Kidney (tissue), 22 donors: ENCODE measurements at places on chromosomes 13 and 19. TPM values are rescaled to one million over a fixed set of nuclear protein-coding genes. Genes with fewer than 3 reads are reported as not detected.

GRCh38 chr19:24054044-24054935 lies 32.7 kb upstream of the ZNF254 start:
- H3K27ac ChIP-seq, result no peak overlapping the region
- H3K4me1 ChIP-seq, result no peaks in the 10 kb centered on the region
- peaks cover 55% of the 10 kb centered on the region for H3K36me3 ChIP-seq
- no peak for DNase-seq
- H3K27me3 ChIP-seq, result no peaks in the 10 kb centered on the region
- no peak overlapping the region for H3K4me3 ChIP-seq

- no peak overlapping the region for H3K4me3 ChIP-seq
- no peaks in the 10 kb centered on the region for H3K36me3 ChIP-seq
- no peaks in the 10 kb centered on the region for H3K27me3 ChIP-seq
- DNase-seq, result no peak
- no peak overlapping the region for H3K27ac ChIP-seq
These were observed 549.5 kb upstream of the ARGLU1 start for GRCh38 chr13:107117327-107118012.

DNA sequence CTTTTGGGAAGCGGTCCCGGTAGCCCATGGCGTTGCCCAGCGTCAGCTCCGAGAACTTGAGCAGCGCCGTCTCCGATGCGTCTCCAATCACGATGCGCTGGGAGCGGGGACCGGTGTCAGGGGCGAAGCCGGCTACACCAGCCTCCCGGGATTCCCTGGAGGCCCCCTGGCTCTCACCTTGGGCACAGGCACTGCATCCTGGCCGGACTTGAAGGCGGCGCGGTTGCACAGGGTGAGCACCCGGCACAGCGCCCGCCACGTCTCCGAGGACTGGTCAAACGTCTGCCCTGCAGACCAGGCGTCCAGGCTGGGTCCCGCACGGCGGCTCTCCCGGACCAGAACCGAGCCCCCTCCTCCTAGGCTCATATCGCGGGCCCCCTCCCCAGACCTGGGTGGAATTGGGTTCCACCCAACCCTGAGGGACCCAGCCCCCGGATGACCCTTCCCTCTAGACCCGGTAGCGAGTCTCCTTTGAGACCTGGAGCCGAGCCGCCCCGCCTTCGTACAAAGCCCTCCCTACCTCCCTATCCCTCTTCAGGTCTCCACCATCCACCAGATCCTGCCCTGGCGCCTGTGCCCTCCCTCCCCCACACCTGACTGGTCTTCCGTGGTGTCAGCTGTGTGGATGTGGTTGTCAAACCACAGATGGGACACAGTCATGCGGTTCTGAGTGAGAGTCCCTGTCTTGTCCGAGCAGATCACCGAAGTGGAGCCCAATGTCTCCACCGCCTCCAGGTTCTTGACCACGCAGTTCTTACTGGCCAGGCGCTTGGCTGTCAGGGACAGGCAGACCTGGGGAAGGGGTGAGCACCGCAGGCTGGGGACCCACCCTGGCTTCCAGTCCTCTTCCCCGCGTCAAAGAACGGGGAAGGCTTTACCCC lies 4.8 kb downstream of the ATP4A start:
- H3K27me3 ChIP-seq, result peaks cover 3% of the 10 kb centered on the region
- no peaks in the 10 kb centered on the region for H3K36me3 ChIP-seq
- DNase-seq, result no peak

- DNase-seq, result no peak
- H3K36me3 ChIP-seq, result no peaks in the 10 kb centered on the region
- no peaks in the 10 kb centered on the region for H3K27me3 ChIP-seq
- no peak overlapping the region for H3K4me3 ChIP-seq
These were observed 122.9 kb downstream of the TSHZ3 start for GRCh38 chr19:31226151-31226935.

- H3K4me3 ChIP-seq, result no peak overlapping the region
- no peaks in the 10 kb centered on the region for H3K27me3 ChIP-seq
- no peak overlapping the region for H3K27ac ChIP-seq
- DNase-seq, result no peak
- no peaks in the 10 kb centered on the region for H3K4me1 ChIP-seq
These were observed 176.9 kb downstream of the KDM4B start for GRCh38 chr19:5145521-5146511.

DNA sequence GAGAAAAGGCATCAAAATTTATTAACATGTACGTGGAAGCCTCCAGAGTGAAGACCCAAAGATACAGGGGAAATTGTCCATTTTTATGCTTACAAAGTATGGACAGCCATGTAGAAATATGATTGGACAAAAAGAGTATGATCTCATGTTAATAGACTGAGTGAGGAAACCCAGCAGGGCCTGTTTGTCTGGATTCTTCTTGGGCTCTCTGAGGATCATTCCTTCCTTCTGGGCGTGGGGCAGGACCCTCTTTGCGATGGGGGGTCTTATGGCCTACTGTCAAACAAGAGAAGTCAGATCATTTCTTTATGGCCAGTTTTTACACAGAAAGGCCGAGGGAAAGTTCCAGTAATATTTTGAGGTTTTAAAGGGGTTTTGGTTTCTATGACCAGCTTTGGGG lies 110.8 kb downstream of the ESD start:
- DNase-seq, result no peak
- no peak overlapping the region for H3K27ac ChIP-seq
- no peak overlapping the region for H3K4me3 ChIP-seq
- H3K27me3 ChIP-seq, result no peaks in the 10 kb centered on the region

The TMIGD2 gene
- total RNA-seq, result 0.47 TPM

DNA sequence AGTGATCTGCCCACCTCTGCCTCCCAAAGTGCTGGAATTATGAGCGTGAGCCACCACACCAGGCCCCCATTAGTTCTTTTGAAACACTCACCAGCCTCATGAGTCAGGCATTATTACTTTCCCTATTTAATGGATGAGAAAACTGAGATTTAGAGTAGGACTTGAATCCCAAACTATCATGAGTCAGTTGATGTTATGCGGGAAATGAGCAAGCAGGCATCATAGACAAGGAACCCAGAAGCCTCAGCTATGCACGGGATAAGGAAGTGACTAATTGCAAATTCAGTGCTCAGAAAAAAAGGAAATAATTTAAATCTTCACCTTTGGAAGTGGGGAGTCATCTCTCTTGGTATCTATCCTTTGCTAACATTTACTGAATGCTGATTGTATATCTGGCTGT lies 217.5 kb downstream of the ABCC4 start:
- H3K36me3 ChIP-seq, result no peaks in the 10 kb centered on the region
- H3K4me1 ChIP-seq, result no peaks in the 10 kb centered on the region
- H3K27me3 ChIP-seq, result no peaks in the 10 kb centered on the region
- no peak for DNase-seq

- no peak overlapping the region for H3K4me3 ChIP-seq
- no peaks in the 10 kb centered on the region for H3K27me3 ChIP-seq
- H3K36me3 ChIP-seq, result no peaks in the 10 kb centered on the region
- no peaks in the 10 kb centered on the region for H3K4me1 ChIP-seq
These were observed 1464.5 kb upstream of the SLC10A2 start for GRCh38 chr13:104530741-104531140.

DNA sequence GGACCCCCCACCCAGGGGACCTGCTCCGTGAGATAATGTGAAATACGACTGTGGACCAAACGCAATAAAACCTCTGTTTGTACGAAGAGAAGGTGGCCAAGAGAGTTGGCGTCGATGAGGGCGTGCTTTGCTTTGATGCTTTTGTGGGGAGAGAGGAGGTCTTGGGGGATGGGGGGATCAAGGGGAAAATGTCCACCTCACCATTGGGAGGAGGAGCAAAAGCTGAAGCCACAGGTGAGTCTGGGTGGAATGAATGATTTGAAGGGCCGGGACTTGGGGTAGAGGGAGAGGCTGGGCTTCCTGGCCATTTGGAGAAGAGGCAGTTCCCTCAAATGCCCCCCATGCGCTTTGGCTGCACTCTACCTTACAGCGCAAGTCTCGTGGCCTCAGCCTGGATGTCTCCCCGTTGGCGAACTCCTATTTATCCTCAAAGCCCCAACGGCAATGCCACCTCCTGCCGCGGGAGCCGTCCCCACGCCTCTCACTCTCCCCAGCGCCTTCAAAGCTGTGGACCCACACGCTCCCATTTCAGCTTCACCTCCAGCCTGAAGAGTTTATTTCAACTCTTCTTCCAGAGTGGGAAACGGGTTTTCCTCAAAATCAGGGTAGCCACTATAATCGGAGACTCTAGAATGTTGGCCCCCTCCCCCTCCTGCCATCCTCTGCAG lies 795 bp upstream of the ABCA7 start:
- H3K4me3 ChIP-seq, result no peak overlapping the region
- H3K27ac ChIP-seq, result no peak overlapping the region
- peaks cover 9% of the 10 kb centered on the region for H3K4me1 ChIP-seq
- H3K27me3 ChIP-seq, result no peaks in the 10 kb centered on the region

The MAU2 gene
- 69.8 TPM for total RNA-seq

GRCh38 chr13:41224113-41225110 lies 30.0 kb upstream of the KBTBD7 start:
- H3K4me3 ChIP-seq, result no peak overlapping the region
- no peaks in the 10 kb centered on the region for H3K36me3 ChIP-seq
- no peaks in the 10 kb centered on the region for H3K4me1 ChIP-seq
- no peaks in the 10 kb centered on the region for H3K27me3 ChIP-seq

The KDELR1 gene
- total RNA-seq, result 169 TPM

DNA sequence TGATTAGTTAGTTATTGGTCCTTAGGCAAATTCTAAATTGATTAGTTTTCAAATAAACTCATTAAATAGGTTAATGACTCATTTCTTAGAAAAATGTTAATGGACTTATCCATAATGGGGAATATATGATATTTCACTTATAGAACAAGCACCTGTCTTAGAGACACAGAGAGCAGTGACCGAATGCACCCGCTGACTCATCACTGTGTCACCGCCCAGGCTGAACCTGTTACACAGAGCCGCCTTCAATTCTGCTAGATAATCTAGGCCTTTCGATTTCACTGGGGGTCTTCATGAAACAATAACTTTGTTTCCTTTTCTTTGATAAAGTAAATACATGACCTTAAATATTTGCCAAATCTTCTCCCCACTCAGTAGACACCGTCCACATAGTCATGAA lies 13.1 kb downstream of the IRS2 start:
- H3K4me3 ChIP-seq, result no peak overlapping the region
- no peak overlapping the region for H3K27ac ChIP-seq
- no peak for DNase-seq
- no peaks in the 10 kb centered on the region for H3K36me3 ChIP-seq
- H3K27me3 ChIP-seq, result no peaks in the 10 kb centered on the region
- H3K4me1 ChIP-seq, result no peaks in the 10 kb centered on the region

DNA sequence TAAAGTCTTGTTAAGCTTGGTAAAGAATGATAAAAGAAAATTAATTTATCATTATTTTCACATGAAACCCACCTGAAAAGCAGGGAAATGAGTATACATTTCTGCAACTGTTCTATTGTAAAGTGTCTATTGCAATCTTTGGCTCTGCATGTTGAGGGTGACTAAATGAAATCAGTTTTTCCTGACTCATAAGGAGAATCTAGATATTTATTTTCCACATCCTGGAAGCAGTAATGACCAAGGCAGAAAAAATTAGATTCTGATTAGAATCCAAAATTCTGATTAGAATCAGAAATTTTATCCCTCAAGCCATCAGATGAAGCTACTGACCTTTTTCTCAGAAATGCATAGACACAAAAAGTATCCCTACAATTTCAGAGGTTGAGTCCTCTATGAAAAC lies 178.4 kb downstream of the MYO16 start:
- no peak overlapping the region for H3K4me3 ChIP-seq
- H3K36me3 ChIP-seq, result no peaks in the 10 kb centered on the region
- H3K27me3 ChIP-seq, result no peaks in the 10 kb centered on the region
- no peak for DNase-seq
- H3K4me1 ChIP-seq, result no peaks in the 10 kb centered on the region
- H3K27ac ChIP-seq, result no peak overlapping the region

- no peak overlapping the region for H3K27ac ChIP-seq
- no peaks in the 10 kb centered on the region for H3K36me3 ChIP-seq
- H3K27me3 ChIP-seq, result no peaks in the 10 kb centered on the region
- DNase-seq, result peak; percentile 56
- no peak overlapping the region for H3K4me3 ChIP-seq
These were observed 10.7 kb upstream of the PABPC3 start for GRCh38 chr13:25085125-25085742.

DNA sequence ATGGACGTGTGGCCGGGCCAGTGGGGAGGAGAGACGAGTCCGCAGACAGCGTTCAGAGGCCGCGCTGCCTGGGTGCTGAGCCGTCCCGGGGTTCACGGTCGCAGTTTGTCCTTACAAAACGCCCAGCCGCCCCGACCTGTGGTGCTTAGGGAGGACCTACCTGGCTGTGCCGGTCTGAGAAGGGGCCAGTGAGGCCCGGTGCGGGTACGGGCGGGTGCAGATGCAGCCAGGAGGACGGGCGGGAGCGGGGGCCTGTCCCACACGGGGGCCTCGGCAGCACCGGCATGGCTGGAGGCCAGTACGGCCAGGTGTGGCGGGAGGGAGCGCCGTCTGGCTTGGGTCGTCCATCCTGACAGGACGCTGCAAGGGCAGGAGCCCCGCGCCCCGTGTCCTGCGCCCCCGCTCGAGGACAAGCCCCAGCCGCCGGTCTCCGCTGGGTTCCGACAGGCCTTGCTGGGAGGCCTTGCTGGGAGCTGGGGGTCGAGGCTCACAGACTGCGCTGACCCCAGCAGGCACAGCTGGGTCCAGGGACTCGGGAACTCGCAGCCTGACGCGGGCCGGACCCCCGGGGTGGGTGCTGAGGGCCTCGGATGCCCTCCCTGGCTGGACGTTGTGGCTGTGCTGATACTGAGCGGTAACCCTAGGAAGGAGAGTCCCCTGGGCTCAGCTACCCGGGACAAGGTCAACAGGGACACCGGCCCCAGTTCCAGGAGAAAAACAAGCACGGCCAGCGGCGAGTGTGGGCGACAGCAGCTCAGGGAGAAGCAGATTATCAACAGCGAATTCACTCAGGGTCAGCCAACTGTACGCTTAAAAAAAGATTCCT lies 5.3 kb upstream of the PROZ start:
- no peaks in the 10 kb centered on the region for H3K36me3 ChIP-seq
- H3K4me1 ChIP-seq, result no peaks in the 10 kb centered on the region
- H3K27ac ChIP-seq, result peak overlapping the region; percentile 88

DNA sequence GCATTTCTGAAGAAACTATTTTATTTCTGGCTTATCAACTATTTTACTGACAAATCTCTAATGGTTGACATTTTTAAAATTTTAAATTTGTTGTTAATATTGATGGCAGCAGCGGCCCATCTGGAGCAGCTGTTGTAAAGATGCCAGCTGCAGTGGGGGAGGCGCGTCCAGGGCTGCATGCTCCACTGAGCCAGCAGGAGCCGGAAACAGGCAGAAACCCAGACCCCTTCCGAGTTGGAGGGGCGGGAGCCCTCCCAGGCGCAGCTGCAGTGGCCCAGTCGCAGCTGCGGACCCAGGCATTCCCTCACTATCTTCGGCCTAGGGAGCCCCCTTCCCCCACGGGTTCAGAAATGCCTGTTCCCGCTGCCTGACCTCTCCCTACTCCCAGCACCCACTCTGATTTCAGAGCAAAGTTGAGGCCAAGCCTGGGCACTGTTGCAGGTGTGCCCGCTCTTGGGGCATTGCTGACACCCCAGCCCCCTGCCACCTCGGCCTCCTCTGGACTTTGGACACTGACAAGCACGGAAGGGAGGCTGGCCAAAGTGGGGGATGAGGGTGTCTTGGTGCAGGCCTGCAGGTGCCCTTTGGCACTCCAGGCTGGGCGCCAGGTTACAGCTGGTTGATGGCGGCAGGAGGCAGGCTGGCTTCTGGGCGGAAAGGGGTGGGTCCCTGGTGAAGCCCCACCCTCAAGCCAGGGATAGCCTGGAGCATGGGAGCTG lies 69.2 kb downstream of the PIBF1 start:
- no peaks in the 10 kb centered on the region for H3K36me3 ChIP-seq
- peak overlapping the region; percentile 32 for H3K4me3 ChIP-seq
- no peaks in the 10 kb centered on the region for H3K27me3 ChIP-seq
- peak overlapping the region; percentile 76 for H3K27ac ChIP-seq
- peaks cover 3% of the 10 kb centered on the region for H3K4me1 ChIP-seq
- DNase-seq, result peak; percentile 56
